Skin of body (tissue), 3 donors: ENCODE measurements at places on chromosomes 5 and 9. TPM values are rescaled to one million over a fixed set of nuclear protein-coding genes. Genes with fewer than 3 reads are reported as not detected.

Gene DIPK1B
- 7.0 TPM for total RNA-seq

Gene SMIM32
- total RNA-seq = not detected

Gene LCN12
- total RNA-seq = not detected

Gene CDH18
- 16.5 TPM for total RNA-seq

- no peak for DNase-seq
These were observed 360.1 kb downstream of the DMAC1 start for GRCh38 chr9:7439355-7439995.

DNA sequence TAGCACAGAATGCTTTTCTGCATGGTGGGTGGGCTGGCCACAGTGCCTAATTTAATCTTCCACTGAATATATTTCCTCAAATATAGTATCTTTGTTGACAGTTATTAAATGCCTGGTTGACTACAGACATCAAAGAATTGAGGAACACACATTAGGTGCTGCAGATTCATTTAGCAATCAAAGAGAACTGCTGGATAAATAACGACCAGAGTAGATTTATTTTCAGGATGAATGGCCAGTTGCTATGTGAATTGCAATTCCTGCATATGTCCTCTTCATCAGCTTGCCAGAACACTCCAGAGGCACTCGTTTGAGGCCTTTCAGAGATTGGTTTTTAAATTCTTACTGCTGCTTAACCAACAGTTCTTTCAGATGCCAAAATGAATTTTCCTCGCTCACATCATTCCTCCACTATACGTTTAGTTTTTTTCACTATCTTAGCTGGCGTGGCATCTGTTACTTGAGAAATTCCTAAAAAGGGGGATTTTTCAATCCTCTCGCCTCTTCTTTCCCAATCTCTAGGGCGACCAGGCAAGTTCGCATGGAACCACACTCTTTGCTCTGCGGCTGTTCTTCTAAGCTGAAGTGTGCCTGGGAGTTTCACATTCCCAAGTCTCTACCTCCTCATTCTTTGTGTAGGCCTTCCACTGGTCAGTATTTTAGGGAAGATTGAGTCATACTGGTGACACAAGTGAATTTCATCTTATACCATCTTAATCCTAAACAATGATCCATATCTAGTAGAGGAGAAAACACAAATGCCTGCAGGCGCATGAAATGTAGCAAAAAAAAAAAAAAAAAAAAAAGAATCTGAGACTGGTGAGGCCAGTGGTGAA, 237.1 kb upstream of the NMUR2 start:
- DNase-seq = no peak

GRCh38 chr9:76018235-76018634, 127.8 kb downstream of the PCSK5 start:
- DNase-seq = no peak

GRCh38 chr5:133688391-133688790, 76.0 kb upstream of the FSTL4 start:
- no peak for DNase-seq

DNA sequence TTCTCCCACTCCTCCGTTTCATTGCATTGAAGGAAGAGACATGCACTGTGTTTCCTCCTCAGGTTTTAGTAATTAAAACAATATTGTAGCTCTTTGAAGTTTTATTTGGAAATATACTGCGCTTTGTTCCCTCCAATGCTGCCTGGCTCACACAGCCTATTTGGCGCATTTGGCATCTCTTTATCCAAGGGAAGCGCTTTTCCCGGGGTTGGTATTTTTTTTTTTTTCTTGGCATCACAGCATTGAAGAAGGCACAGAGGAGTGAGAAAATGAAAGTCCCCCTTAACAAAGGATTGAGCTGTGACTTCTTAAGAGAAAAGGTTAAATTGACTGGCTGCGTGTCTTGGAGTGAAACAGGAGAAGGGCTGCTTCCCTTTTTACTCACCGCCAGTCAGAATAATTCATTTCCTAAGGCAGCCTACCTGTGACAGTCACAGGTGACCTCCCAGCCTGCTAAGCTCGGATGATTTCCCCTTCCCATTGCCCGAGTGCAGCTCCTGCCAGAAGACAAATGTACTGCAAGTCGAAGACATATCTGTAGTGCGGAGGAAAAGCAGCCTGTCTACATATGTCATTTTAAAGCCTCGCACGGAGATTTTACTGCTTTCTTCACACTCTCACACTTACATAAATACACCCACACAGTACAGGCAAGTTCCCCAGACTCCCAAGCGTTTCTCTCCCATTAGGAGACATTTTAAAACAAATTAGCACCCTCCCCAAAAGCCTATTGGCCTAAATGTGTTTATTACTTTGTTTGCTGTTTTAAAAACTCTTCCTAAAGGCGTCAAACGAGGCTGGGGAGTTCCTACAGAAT, 665.5 kb upstream of the ZNF608 start:
- DNase-seq = peak; percentile 71

DNA sequence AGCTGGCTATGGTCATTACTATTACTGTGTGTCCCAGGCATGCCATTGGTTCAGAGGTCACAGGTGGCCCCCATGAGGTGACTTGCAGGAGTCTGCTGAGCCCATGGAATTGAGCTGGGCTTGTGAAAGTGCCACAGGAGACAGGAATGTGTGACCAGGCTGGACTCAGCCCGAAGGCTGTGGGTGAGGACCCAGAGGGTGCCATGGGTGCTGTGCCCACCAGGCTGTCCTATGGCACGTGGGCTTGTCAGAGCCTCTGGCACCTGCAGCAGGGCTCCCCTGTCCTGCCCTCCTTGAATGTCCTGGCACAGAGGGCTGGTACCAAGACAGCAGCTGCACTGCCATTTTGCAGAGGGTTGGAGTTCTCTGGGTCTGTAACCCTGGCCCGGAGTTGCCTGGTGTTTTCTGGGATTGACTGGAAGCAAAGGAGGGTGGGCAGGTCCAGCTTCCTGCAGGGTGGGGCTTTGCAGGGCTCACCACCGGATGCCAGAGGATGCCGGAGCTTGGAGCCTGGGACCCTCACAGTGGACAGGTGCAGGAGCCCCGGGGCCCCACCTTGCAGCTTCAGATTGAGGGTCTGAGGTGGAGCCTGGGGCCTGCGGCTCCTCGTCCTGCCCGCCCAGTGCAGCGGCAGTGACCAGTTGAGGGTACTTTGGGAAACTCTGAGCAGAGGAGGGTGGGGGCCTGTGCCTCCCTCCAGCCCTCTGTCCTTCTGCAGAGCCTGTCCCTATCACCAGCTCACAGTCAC, 14.2 kb downstream of the COL5A1 start:
- DNase-seq = no peak

DNA sequence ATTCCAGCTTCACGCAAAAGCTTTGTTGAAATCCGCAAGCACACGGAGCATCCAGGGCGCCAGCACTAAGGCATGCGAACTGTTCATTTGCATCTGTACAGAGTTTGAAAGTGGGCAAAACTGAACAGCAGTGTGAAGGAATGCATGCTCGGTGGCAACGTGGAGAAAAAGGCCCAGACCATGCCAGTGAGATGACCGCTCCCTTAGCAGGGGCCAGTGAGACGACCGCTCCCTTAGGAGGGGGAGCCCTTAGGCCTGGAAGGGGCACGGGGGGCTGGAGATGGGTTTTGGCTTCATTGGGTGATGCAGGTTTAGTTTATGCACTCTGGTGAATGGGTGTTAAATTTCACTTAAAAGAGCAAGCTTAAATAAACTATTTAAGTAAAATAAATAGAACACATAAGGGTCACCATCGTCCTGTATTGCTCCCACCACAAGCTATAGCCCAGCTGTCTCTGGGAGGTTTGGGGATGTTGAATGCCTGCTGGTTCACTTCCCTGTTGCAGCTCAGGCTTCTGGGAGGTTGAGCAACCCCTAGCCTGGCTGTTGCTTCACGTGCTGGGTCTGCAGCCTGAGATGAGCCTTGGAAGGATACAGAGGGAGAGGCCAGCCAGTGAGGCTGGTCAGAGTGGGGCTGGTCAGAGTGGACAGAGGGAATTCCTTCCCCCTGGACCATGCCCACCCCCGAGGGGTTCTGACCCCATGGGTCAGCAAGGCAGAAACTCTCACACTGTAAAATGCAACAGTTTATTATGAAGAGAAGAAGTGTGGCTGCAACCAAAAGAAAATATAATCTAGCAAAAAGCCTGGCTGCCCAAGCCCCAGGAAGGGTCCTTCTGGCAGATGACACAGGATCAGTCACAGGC, 4.6 kb upstream of the FCN1 start:
- DNase-seq = no peak

DNA sequence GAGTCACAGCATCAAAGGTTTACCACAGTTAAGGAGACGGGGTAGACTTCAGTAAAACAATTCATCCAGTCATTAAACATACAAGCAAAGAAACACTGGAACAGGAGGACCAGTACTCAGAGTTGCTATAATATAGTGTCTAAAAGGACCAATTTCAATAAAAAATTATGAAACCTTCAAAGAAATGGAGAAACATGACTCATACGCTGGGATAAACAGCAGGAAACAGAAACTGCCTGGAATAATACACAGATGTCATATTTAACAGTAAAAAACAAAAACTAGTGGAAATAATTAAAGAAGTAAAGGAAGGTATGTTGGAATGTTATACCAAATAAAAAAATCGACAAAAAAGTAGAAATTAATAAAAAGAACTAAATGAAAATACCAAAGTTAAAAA, 1075.9 kb downstream of the NR2F1-AS1 start:
- no peak for DNase-seq
